ENCODE measurements at places on chromosomes 2 and 18. TPM values are rescaled to one million over a fixed set of nuclear protein-coding genes. Genes with fewer than 3 reads are reported as not detected.
A peak's percentile ranks its signal among the peaks of the same experiment; 100 is the strongest.

The CRYGC gene
- total RNA-seq = not detected

The UGT1A6 gene
- total RNA-seq = 33.9 TPM

The AQP12A gene
- total RNA-seq = not detected

The CHRNG gene
- not detected for total RNA-seq

The HOXD3 gene
- total RNA-seq = 1.5 TPM

- no peak for DNase-seq
Observed at GRCh38 chr2:174750923-174751441, 13.3 kb downstream of the CHRNA1 start.

GRCh38 chr2:119753041-119753929 is 6.4 kb upstream of the PTPN4 start:
- DNase-seq = no peak

DNA sequence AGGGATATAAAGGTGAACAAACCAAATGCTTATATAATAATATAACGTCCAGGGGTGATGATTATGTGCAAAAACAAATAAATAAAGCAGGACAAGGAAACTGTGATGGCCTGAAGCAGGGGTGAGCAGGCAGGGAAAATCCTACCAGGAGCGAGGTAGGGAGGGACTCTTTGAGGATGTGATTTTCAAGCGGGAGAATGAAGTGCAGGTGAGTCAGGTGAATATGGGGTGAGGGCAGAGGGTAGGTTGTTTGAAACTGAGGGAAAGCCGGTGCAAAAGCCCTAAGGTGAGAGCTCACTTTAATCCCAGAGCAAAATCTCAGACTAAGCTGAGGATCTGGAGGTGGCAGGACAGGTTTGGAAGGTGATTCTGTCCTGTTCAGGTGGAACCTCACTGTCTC is 40.7 kb downstream of the CYP26B1 start:
- DNase-seq = no peak

DNA sequence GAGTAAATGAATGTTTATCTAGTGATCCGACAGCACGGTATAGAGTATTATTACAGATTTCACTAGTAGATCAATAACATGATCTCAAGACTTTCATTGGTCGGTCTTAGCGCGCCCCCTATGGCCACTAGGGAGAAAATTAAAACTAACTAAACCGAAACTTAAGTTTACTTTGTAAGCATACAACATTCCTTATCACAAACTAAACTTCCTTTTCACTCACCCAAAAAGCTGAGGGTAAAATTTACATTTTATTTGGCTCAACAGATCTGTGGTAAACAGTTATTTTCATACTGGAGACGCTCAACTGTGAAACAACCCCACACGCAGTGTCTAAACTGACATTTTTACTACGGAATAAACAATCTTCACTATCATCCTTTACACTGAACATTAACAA is 215.6 kb upstream of the MAP2 start:
- DNase-seq = peak; percentile 44

- DNase-seq = no peak
Observed at GRCh38 chr18:13007248-13007560, 16.0 kb downstream of the CEP192 start.

GRCh38 chr2:168884975-168885374 is 5.3 kb downstream of the SPC25 start:
- no peak for DNase-seq

Measured in Caco-2 (cell line).